ENCODE measurements at places on chromosomes 3 and 15.

- DNase-seq = no peak
Observed at GRCh38 chr15:83810110-83810509, 156.2 kb downstream of the ADAMTSL3 start.

- DNase-seq = no peak
Observed at GRCh38 chr3:185460309-185460708, 38.5 kb downstream of the TMEM41A start.

- no peak for DNase-seq
Observed at GRCh38 chr3:127467391-127467790, 123.1 kb downstream of the TPRA1 start.

DNA sequence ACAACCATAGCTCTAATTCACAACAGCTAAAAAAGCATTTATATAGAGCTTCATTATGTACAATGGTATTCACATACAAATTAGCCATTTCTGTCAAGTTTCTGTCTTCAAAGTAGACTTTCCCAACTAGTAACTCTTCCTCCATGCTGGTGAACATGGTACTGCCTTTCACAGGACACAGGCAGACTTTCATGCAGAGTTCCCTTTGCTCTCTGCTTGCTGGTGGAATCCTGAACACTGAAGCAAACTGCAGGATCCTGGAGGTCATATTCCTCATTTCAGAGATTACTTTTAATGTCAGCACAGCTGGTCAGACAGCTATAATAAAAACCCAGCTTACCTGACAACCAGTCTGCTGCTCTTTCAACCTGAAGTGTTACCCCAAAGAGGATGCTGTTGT lies 53.6 kb downstream of the TASOR start:
- no peak for DNase-seq

- DNase-seq = no peak
Observed at GRCh38 chr3:56981445-56982230, 78.8 kb upstream of the SPATA12 start.
